ENCODE measurements at places on chromosomes 7 and 10.
A peak's percentile ranks its signal among the peaks of the same experiment; 100 is the strongest.

DNA sequence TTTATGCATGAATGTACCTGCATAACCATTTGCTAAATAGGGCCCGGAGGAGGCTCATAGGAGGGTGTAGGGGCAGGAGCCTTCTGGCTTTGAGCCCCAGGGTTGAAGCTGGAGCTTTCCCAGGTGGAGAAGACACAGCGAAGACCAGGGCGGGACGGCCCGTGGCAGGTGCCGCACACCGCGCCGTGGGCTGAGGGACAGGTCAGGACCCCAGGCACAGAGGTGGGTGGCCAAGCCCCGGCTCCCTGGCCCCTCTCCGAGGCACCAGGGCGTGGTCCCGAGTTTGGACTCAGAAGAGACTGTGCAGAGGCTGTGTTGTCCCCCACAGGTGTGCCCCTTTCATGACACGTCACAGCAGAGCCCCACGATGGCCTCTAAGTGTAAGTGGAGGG is 56.5 kb downstream of the PWWP2B start:
- no peak for DNase-seq

GRCh38 chr10:64010711-64011110 is 489.5 kb downstream of the REEP3 start:
- no peak for DNase-seq

- no peak for DNase-seq
Measured at GRCh38 chr7:139046143-139046542, 10.3 kb upstream of the ZC3HAV1L start.

GRCh38 chr7:144019457-144019856 is 19.3 kb downstream of the OR6B1 start:
- DNase-seq, result no peak

GRCh38 chr7:108138911-108139310 is 8.8 kb upstream of the LAMB4 start:
- no peak for DNase-seq

- no peak for DNase-seq
Measured at GRCh38 chr7:39948375-39948955, 1.6 kb upstream of the CDK13 start.

DNA sequence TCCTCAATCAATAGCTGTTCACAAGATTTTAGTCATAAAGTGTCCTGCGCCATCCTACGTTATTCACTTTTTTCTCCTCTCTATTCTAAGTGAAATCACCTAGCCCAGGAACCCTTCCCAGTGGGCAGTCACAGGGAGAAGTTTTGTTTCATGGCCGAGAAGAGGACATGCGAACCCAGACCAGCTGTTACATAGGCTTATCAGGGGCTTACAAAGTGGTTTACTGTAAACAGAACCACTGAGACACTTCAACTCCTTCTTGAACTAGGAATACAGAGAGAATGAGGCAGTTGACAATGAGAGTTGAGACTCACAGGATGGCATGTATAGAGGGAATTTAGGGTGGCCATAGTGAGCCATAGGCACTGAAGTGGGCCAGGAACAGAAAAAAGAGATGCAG is 246.9 kb upstream of the GLI3 start:
- DNase-seq, result no peak

DNA sequence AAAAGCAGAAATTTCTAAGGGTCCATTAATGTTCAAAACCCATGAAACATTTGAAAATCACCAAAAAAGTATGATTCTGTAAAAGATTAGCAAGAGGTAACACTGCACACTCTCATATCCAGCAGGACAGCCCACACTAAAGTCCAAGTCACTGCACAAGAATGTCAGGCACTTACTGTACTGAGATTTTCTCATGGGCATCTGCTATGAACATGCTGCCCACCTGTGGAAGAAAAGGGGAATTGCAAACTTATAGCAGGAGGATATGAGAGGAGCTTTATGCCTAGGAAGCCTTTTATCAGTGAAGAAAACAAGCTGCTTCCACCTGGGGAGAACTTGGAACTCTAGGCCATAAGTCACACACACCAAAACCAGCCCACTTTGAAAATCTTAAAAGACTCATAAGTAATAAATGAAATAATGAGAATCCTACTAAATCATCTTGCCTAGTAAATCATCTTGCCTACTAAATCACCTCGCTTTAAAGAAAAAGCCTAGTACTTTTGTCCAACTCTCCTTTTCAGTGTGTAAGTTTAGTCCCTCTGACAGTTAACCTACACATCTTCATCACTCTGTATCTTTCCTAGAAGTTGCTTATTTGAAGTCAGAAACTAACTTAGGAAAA is 46.1 kb downstream of the ARMH3 start:
- DNase-seq, result peak; percentile 72

- no peak for DNase-seq
Measured at GRCh38 chr10:89744026-89744425, 42.6 kb downstream of the KIF20B start.

- no peak for DNase-seq
Measured at GRCh38 chr7:21450941-21451340, 23.1 kb downstream of the SP4 start.

GRCh38 chr10:114547514-114547913 is 110.6 kb downstream of the ABLIM1 start:
- no peak for DNase-seq

DNA sequence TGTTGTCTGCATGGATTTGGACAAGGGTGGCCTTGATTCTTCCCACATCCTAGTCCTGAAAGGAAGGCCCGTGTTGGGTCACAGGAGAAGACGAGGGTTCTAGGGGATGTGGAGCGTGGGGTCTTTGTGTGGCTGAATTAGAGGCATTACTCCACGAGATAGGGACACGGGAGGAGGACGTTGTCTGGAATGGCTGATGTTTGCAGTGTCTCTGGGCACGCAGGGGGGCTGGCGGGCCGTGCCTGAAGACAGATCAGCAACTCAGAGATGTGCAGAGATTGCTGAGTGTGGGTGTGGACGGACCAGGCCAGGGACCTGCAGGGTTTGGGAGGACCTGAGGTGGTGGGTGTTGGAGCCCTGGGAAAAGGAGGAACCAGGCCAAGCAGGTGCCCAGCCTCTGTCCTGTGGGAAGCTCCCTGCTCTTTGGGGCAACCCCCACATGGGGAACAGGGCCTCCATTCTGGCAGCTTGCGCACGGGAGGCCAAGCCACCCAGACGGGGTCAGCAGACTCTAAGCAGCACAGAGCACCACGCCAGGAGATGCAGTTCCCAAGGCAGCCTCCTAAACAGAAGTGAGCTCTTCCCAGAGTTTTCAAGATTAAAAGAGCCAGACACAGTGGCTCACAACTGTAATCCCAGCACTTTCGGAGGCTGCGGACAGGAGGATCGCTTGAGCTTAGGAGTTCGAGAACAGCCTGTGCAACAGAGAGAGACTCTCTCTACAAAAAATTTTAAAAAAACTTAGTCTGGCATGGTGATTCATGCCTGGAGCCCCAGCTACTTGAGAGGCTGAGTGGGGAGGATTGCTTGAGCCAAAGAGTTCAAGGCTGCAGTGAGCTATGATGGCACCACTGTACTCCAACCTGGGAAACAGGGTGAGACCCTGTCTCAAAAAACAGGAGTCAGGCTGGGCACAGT is 71.0 kb upstream of the GTF2I start:
- DNase-seq, result no peak

DNA sequence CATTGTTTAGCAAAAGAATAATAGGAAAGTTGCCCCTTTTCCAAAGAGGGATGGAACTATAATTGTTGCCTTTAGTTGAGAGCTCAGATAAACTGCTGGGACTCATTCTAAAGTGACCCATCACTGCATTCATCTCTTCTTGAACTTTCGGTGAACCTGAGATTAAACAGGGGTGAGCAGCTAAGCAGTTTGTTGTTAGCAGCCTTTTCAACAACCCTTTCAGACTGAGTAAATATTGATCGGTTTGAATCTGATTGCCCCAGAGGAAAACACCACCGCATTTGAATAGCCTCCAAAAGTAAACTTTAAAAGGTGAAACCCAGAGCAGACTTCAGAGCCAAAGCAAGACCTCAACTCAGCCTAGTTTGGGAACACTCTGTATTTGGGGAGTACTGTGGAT is 4.7 kb downstream of the HOXA1 start:
- DNase-seq, result no peak

- DNase-seq, result no peak
Measured at GRCh38 chr7:18715988-18716387, 220.4 kb downstream of the HDAC9 start.

DNA sequence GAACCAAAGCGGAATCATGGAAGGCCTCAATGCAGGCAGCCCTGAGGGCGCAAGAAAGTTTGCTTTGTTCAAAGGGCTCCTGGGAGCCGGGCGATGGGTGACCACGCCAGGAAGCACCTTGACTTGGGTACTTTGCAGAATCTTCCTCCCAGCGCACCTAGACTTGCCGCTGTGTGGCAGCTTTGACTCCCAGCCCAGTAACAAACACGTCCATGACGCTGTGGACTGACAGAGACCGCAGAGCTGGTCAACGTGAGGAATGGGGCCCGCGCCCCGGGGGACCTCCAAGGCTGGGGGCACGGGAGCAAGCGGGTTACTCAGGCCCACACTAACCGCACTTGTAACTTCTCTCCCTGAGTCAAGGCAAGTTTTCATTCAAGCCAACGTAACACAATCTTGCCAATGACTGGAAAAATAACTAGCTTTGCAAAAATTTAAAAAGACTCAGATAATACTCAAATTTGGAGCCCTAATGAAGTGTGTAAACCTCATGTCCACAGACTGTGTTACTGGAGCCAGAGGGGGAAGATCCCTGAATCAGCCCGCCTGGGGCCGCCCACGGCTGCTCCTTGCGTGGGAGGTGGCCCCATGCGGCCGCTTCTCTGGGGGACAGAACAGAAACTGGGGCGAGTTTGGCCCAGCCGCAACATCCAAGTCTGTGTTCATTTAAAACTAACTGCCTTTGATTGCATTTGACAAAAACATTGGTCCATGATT is 130.8 kb downstream of the DNAJB6 start:
- DNase-seq, result no peak

DNA sequence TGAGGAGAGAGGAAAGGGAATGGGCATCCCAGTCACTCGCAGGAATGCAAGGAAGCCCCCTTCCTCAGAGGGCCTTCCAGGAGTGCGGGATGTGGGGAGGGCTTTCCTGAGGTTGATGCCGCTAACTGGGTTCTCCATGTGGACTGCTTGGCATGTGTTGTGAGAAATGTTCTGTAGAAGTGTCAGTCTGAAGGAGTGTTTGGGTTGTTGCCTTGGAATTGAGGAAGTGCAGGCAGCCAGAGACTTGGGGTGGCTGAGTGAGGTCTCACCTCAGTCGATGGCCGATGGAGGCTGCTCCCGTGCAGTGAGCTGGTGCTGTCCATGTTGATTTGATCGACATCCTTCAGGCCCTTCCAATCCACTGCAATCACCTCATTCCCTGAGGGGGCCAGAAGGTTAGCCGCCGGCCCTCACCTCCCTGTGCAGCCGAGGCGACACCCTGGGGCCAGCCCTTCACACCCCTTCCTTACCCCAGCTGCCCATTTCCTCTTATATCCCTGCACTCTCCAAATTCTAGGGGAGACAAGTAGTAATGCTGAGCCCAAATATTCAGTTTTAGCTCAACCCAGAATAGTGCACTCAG is 2.7 kb downstream of the FAM131B start:
- DNase-seq, result no peak

DNA sequence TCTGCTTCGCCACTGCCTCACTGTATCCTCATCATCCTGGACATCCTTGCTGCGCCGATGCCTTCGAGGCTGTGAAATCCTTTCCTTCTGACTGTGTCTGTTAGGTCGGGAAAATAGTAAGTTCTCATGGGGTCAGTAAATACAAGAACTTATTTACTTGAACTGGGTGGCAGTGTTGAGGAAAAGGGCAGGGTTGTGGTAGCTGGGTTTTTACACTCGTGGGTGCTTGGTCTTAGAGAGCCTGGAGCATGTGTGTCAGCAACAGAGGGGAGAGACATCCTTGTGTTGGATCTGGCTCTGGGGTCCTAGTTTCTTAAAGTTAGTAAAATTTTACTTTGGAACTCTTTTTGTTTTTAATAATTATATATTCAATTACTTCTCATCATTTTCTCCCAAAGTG is 112.9 kb upstream of the GATA3 start:
- DNase-seq, result no peak

DNA sequence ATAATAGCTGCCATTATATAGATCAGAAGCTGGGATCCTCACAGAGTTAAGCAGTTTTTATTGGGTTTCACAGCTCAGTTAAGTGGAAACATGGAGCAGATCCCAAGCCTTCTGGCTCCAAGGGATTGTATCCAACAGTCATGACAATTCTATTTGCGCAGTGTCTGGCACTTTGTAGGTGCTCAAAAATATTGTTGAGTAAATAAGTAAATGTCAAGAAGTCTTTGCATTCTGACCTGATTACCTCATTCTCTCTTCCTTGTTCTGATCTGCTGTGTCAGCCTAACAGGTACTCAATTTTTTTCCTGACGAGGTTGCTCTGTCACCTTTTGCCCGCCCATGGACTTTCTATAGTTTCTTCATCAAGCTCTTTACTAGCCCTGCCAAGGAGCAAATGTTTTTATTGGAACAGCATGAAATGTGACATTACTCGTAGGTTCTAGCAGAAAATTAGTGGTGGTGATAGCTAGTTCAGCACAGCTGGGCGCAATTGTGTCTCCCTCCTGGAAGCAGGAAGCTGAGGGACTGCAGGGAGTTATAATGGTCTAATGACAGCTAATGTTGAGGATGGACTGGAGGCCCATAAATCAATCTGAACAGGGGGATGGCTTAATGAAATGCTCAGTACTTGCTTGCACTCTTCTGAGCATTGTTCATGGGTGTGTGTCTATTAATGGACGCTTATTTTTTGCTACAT is 680.2 kb downstream of the CCSER2 start:
- no peak for DNase-seq

DNA sequence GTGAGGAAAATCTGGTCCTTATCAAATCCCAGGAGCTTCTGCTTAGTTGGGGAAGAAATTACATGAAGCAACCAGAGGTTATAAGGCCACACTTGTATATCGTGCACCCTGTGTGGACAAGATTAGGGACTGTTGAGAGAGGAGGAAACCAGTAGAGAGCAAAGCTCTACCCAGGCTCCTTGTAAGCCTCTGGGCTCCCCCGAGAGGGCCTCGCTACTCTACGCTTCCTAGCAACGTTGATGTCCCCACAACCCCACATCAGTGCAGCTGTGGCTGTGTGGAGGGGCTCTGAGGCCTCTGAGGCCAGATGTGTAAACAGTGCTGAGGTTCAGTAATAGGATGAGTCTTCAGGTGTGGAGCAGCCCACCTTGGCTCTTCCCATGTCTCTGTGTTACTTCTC is 16.0 kb downstream of the HIF1AN start:
- no peak for DNase-seq

GRCh38 chr10:3213208-3213607 is 40.6 kb upstream of the PITRM1 start:
- no peak for DNase-seq

- no peak for DNase-seq
Measured at GRCh38 chr7:106962751-106963150, 81.8 kb upstream of the PRKAR2B start.

DNA sequence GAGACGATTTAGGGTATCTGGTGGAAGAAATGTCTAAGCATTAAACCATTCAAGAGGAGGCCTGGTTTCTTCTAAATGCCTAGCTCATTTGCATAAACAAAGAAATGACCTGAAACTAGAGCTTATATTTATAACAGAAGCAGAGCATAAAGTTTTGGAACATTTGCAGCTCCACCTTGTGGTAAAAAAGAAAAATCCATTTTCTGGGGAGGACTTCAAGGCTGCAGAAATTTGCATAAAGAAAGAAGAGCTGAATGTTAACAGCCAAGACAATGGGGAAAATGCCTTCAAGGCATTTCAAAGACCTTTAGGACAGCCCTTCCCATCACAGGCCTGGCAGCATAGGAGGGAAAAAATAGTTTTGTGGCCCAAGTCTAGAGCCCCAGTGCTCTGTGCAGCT is 362.0 kb downstream of the ZNF248 start:
- no peak for DNase-seq

- no peak for DNase-seq
Measured at GRCh38 chr7:132568962-132569361, 7.3 kb downstream of the PLXNA4 start.
